ENCODE measurements at places on chromosomes 1 and 21. TPM values are rescaled to one million over a fixed set of nuclear protein-coding genes. Genes with fewer than 3 reads are reported as not detected.

Gene WDR64
- total RNA-seq = not detected

Gene KIAA1614
- 2.0 TPM for total RNA-seq

Gene GTF2B
- 18.0 TPM for total RNA-seq

Gene GPA33
- not detected for total RNA-seq

Gene NECTIN4
- 0.58 TPM for total RNA-seq

Gene CDK11A
- total RNA-seq = 53.6 TPM

Gene ST6GALNAC3
- 48.3 TPM for total RNA-seq

Gene GPBP1L1
- total RNA-seq = 89.7 TPM

Gene ARHGEF16
- 0.51 TPM for total RNA-seq

Gene TRNP1
- 10.3 TPM for total RNA-seq

Gene MMP23B
- total RNA-seq = 5.3 TPM

Gene AADACL4
- total RNA-seq = not detected

Gene KCNA3
- total RNA-seq = not detected

Gene PPM1J
- total RNA-seq = 1.7 TPM

Gene LAMB3
- total RNA-seq = 3.1 TPM

Measured in endothelial cell of umbilical vein (primary cell).